ENCODE measurements at places on chromosomes 3 and 15. TPM values are rescaled to one million over a fixed set of nuclear protein-coding genes. Genes with fewer than 3 reads are reported as not detected.
A peak's percentile ranks its signal among the peaks of the same experiment; 100 is the strongest.

- no peak for DNase-seq
These were observed 284 bp upstream of the TSC22D2 start for GRCh38 chr3:150407808-150408220.

DNA sequence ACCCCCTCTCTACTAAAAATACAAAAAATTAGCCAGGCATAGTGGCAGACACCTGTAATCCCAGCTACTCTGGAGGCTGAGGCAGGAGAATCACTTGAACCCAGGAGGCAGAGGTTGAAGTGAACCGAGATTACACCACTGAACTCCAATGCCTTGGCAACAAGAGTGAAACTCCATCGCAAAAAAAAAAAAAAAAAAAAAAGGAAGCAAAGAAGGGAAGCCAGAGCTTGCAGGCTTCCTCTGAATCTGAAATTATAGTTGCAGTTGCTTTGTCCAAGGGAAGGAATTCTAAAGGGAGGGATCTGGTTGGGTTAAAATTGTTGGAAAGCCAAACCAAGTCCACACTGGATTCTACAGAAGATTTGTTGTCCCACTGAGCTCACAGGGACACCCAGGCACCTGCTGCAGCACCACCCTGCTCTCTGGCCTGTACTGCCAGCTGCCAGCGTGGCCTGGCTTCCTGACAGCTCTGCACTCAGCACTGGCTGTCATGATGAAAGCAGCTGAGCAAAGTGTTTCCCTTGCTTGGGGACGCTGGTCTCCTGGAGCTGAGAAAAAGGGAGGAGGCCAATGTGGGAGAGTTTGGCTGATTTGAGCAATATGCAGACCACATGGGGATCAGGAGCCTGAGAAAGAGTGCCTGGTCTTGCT, 88.8 kb upstream of the HES1 start:
- DNase-seq = no peak

DNA sequence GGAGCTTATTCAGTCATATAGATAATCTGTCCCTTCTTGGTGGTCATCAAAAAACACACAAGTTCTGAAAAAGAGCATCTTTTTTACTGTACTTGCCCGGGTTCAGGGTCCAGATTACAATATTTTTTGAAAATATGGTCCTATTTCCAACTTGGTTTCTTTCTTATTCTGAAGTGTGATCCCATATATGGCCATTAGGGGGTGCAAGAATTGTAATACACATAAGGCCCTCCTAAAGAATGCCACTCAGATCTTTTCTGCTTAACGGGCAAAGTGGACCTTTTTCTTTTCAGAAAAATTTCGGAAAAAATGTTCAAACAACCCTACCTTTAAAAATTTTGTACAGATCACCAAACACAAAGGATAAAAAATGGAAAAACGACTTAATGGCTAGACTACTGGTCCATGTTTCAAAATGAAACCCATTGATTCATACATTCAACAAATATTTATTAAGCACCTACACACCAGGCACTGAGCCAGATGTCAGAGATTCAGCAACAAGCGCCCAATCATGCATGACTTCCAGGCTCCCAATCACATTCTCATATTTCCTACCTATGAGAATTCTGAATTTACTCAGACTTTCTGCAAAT, 102.0 kb upstream of the MYRIP start:
- DNase-seq = peak; percentile 26

DNA sequence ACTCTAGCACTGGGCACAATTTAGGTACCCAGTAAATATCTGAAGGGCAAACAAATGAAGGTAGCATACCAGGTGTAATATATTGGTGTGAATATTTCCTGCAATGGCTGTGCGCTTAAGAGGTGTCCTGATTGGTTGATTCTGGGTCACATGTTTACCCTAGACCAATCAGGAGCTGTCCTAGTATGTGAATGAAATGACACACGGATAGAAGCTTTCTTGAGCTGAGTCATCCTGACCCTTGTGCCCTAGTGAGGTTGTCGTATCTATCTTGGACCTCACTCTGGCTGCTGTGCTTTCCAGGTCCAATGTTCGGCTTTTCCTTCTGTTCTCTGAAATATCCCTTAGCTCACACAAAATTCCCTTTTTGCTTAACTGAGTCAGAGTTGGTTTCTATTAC, 58.1 kb upstream of the FOXP1 start:
- DNase-seq = no peak

DNA sequence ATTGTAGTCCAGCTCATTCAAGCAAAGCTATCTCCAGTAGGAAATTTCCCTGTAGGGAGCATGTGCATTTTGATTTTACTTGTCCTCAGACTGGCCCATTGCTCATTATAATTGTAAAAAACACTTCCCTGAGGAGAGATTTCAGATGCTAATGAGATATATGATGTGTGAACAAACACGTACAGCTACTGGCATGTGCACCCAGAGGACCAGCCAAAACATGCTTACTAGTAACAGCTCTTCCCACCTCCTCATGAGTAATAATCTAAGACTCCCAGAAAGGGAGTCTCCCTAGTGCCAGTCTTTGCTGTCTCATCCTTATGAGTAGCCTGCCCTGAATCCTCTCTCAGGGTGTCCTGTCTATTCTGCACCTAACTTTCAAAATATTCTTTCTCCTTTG, 43.4 kb downstream of the FBXO22 start:
- no peak for DNase-seq

GRCh38 chr15:56806148-56806536, 72.8 kb upstream of the ZNF280D start:
- DNase-seq = no peak

GRCh38 chr3:79162653-79163052, 605.1 kb downstream of the ROBO1 start:
- DNase-seq = no peak

- DNase-seq = no peak
These were observed 25.4 kb downstream of the PDIA5 start for GRCh38 chr3:123092243-123092642.

DNA sequence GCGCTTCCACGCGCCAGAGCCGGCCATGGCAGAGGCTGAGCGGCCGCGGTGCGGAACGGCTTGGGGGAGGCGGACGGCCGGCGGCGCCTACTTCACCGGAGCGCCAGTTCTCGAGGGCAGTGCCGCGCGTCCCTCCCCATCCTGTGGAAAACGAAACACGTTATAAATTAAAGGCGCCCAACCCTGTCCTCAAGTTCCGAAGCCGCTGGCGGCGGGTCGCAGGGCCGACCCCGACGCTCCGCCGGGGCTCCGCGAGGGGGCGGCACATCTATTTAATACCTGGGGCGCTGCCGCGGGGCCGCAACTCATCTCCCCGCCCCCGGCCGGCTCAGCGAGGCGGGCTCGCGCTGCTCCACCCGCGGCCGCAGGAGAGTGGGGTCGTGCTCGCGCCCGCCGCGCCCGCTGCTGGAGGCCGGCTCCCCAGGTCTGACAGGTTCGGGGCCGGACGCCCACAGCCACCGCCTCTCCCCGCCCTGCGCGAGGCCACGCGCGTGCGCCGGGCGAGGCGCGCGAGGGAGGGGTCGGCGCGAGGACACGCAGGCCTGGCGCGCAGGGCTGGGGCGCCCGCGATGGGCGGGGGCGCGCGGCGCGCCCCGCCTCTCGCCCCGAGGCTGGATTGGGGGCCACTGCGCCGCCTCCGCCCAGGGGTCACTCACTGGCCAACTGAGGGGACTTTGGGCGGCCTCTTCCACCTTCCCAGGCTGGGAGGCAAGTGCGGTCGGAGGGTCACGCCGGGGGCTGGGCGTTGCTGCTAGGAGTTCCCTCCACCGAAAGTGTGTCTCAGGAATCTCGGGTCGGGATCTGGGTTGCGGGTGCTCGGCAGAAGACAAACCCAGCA, at the start of gene SLC30A4:
TSS of gene SLC30A4 (minus strand) at position 428 of the 838 bp plus-strand sequence. CDS start at position 27, 401 bp downstream.
- DNase-seq = peak; percentile 43

GRCh38 chr15:77774350-77774749, 141.6 kb upstream of the LINGO1 start:
- no peak for DNase-seq

DNA sequence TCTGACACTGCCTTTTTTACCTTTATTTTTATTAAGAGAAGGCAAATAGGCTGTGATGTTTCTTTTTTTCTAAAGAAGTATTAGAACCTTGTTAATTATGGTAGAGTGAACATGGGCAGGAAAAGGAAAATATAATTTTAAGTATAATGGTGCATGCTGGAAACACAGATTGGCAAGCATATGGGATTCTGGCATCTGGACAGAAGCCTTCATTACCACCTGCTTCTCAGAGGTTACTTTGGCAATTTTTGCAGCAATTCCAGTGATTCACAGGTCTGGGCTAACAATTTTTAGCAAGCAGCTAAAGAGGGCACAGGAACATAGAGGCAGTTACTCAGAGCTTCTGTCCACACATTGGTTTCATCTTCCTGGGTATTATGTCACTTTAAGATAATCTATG, 258.3 kb downstream of the DIPK2A start:
- no peak for DNase-seq

- DNase-seq = no peak
These were observed 74.3 kb downstream of the TFG start for GRCh38 chr3:100783619-100784018.

DNA sequence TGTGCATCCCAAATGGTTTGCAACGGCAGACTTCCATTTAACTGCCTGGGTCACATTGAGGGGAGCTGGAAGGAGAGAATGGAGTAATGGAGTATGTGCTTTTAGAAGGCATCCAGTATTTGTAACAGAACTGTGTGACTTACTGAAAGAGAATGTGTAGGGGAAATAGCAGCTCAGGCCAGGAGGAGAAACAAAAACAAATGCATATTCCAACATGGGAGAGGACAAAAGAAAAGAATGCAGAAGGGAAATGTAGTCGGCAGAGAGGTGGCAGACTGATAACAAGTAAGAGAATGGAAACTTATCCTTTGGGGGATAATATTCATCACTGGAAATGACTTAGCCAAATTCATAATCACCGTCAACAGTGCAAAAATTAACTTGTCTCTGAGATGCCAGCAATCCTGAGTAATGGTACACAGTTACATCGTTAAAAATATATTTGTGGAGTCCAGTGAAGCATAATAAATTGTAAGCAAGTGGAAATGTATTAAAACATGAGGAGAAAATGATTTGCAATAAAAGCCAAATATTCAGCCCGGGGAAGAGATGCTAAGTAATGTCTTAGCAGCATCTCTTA, 294.9 kb upstream of the SGO1 start:
- DNase-seq = no peak

DNA sequence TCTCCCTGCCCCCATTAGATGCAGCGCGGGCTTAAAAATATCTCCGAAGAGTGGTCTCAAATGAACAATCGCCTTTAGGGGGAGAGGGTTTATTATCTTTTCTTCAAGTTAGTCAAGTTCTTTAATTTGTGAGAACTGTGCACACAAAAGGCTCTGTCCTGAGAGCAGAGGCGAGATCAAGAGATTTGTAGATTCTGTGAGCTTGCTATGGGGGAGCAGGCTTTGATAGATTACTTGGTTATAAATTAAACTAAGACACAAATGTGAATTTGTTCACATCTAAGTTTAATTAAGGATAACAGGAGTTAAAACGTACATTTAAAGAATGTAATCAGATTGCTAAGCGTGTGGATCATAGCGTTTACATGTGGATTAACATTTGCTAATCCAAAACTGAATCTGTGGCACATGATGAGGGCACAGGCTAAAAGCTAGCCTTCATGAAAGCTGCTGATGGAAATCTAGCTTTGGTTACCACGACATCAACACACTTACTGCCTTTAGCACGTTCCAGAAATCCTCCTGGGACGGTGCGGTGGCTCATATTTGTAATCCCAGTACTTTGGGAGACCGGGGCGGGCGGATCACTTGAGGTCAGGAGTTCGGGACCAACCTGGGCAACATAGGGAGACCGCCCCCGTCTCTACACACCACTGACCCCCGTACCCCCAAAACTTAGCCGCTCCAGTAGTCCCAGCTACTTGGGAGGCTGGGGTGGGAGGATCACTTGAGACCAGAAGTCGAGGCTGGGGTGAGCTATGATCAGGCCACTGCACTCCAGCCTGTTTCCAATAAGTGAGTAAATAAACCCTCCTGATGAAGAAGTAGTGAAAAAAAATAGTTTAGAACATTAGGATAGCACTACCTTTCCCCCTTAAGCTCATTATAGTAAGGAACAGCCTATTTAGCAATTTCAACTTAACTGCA, 1.0 kb upstream of the PRTG start:
- no peak for DNase-seq

DNA sequence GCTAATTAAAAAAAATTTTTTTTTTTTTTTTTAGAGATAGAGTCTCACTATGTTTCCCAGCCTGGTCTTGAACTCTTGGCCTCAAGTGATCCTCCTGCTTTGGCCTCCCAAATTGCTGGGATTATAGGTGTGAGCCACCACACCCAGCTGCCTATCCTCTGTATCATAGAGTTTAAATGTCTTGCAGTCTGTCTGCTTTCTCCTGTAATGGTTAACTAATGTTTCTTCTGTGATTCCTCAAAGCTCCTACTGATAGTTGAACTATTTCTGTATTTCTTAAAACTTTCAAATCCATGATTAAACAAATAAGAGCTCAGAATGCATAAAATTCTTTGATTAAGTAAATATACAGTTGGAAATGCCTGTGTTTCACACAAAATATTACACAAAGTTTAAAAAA, 115.4 kb upstream of the TPM1 start:
- DNase-seq = no peak

DNA sequence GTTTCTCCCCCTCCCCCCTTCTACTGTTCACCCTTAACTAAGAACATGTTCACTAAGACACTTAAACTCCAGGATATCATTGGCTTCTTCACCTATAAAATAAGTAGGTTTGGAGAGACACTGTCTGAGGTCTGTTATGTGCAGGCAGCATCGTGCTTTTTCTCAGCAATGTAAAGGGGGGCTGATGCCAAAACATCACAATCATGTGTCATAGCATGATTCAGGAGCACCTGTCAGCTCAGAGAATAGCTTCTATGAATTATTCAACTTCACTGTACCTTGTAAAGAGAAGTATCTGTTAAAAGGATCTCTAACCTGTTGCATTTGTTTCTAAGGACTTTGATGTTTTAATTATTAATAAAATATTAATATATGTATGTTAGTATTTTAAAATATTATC, 211.4 kb upstream of the EPHA3 start:
- no peak for DNase-seq

- no peak for DNase-seq
These were observed 83.0 kb upstream of the KCNAB1 start for GRCh38 chr3:156037356-156037755.

- DNase-seq = no peak
These were observed 127.1 kb downstream of the SEMA6D start for GRCh38 chr15:47844437-47844836.

DNA sequence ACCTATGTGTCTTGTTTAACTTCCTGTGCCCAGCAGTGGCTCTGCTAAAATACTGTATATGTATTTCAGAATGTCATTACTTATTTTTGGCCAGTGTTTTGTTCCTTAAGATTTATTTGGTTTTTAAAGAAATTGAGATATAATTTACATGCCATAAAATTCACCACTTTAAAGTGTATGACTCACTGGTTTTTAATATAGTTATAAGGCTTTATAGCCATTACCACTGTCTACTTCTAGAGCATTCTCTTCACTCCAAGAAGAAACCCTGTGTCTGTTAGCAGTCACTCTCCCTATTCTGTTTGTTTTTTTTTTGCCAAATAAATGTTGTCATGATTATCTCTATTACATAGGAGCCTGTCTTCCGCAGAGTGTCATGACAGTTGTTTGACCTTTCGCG, 25.8 kb downstream of the PPM1L start:
- no peak for DNase-seq

- no peak for DNase-seq
These were observed 20.5 kb upstream of the CCDC54 start for GRCh38 chr3:107356706-107357105.

- DNase-seq = no peak
These were observed 114.1 kb upstream of the CFAP20DC start for GRCh38 chr3:59163953-59164352.

- DNase-seq = no peak
These were observed 252.8 kb downstream of the IGSF11 start for GRCh38 chr3:118781839-118782238.

LRRC2 gene
- 0.23 TPM for total RNA-seq

CTXN2 gene
- 0.18 TPM for total RNA-seq

EFHB gene
- 1.6 TPM for total RNA-seq

VGLL3 gene
- 0.36 TPM for total RNA-seq

DPPA4 gene
- total RNA-seq = 80.5 TPM

EPHB3 gene
- 4.3 TPM for total RNA-seq
